ENCODE measurements at places on chromosomes 1 and 21. TPM values are rescaled to one million over a fixed set of nuclear protein-coding genes. Genes with fewer than 3 reads are reported as not detected.

DMBX1 gene
- not detected for total RNA-seq

ACOT11 gene
- 2.7 TPM for total RNA-seq

RGSL1 gene
- not detected for total RNA-seq

SPRR3 gene
- total RNA-seq = not detected

CA14 gene
- total RNA-seq = not detected
